ENCODE measurements at places on chromosomes 11 and 22. TPM values are rescaled to one million over a fixed set of nuclear protein-coding genes. Genes with fewer than 3 reads are reported as not detected.

The PTPRJ gene
- polyA plus RNA-seq: 26.4 TPM

The CEP126 gene
- polyA plus RNA-seq: 5.9 TPM

DNA sequence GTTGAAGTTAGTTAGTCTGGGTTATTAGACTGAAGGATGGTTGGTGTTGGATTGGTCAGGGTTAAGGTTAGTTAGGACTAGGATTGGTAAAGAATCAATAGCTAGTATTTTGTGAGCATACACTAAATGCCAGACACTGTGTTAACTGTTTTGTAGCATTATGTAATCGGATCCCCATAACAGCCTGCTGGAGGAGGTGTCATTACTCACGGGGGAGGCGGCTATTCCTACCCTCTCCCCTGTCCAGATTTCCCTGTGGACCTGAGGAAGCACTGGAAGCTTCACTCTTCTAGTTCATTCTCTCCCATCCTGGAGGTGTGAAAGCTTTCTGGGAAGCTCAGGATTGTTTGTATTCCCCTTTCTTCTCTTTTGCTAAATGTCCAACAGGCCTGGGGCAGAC, 40.5 kb upstream of the KCNJ11 start:
- H3K27me3 ChIP-seq: no peaks in the 10 kb centered on the region
- H3K27ac ChIP-seq: no peak overlapping the region
- H3K4me1 ChIP-seq: peaks cover 7% of the 10 kb centered on the region
- H3K36me3 ChIP-seq: no peaks in the 10 kb centered on the region
- H3K4me3 ChIP-seq: no peak overlapping the region
- DNase-seq: no peak

DNA sequence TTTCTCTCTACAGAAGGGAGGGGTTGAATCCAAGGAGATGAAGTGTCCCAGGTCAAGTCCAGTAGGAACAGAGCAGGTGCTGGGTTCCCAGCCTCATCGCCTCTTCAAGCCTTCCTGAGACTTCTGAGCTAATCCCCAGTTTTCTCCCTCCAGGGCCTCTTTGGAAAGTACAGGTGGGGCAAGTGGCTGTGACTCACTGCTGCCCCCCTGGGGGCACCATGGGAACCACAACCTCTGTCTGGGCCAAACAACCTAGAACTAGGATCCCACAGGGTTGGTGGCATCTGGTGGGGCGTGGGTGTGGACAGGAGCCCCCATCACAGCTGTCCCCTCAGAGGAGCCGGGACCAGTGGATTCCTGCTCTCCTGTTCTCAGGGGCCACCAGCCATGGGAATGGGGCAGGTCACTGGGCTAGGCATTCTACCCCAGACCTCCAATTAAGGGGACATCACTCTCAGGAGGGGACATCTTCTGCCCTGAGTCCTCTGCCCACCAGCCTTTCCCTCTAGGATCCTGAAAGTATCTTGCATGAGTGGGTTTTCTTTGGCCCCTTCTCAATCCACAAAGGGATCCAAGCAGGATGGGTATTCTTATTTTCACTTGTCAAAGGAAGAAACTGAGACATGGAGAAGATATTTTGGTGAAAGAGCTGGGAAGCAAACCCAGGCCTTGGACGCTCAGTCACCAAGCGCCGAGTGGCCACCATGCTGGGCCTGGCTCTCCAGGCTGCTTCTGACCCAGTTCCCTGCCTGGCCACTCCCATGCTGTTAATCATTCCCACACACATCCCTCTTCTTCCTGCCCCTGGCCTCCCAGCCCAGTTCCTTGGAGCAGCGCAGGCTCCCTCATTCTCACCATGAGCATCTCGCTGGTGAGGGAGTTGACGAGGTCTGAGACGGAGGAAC, 23.8 kb downstream of the LRRC10B start:
- peak; percentile 69 for DNase-seq
- peaks cover 51% of the 10 kb centered on the region for H3K4me1 ChIP-seq
- no peak overlapping the region for H3K4me3 ChIP-seq
- no peaks in the 10 kb centered on the region for H3K36me3 ChIP-seq
- peak overlapping the region; percentile 69 for H3K27ac ChIP-seq
- H3K27me3 ChIP-seq: no peaks in the 10 kb centered on the region

DNA sequence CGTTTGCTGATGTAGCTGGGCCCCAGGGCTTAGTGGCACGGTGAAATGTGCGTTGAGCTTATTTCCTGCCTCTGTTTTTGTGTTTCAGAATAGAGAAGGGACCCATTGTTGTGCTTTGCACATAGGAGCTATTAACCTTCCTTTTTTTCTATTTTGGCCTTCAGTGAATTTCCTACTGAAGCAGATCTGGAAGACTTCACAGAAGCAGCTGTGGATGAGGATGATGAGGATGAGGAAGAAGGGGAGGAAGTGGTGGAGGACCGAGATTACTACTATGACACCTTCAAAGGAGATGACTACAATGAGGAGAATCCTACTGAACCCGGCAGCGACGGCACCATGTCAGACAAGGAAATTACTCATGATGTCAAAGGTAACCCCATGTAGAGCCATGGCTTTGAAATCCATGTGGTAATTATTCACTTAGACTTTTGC, 37.4 kb upstream of the ST14 start:
- H3K27me3 ChIP-seq: no peaks in the 10 kb centered on the region
- no peak overlapping the region for H3K27ac ChIP-seq
- no peak for DNase-seq

DNA sequence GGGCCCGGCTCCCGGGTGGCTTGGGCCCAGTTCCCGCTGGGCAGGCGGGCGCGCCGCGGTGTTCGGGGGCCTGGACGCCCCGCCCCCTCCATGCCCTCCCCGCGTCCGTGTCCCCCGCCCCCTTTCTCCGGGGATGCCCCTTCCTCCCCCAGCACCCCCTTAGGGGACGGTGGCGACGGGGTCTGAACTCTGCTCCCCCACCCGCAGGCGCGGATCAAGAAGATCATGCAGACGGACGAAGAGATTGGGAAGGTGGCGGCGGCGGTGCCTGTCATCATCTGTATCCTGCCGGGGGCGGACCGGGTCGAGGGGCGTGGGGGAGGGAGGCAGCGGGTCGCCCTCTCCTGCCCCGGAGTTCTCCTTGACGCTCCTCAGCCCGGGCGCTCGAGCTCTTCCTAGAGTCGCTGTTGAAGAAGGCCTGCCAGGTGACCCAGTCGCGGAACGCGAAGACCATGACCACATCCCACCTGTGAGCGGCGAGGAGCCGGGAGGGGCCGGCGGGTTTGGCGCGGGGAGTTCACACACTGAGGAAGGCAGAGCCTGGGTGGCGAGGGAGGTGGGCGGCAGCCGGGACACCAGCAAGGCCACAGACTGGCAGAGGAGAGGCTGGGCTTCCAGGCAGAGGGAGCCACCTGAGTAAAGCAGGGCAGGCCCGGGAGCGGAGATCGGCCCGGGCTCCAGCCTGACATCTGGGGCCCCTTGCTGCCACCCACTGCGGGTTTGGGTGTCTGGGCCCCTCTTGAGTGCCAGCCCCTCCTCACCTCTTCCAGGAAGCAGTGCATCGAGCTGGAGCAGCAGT, 546 bp downstream of the DRAP1 start:
- peak overlapping the region; percentile 42 for H3K27ac ChIP-seq
- H3K4me1 ChIP-seq: peaks cover 20% of the 10 kb centered on the region
- no peaks in the 10 kb centered on the region for H3K27me3 ChIP-seq
- H3K36me3 ChIP-seq: peaks cover 24% of the 10 kb centered on the region
- H3K4me3 ChIP-seq: peak overlapping the region; percentile 78

Data from large intestine (tissue), 12 donors.